Muscle of back (tissue), 13 donors: ENCODE measurements at places on chromosomes 4 and X.
A peak's percentile ranks its signal among the peaks of the same experiment; 100 is the strongest.

- DNase-seq, result no peak
Observed at GRCh38 chrX:133440081-133440796, 24.9 kb upstream of the GPC4 start.

- no peak for DNase-seq
Observed at GRCh38 chr4:19879330-19879729, 372.4 kb upstream of the SLIT2 start.

- peak; percentile 87 for DNase-seq
Observed at GRCh38 chr4:185597532-185598188, 62.4 kb upstream of the PDLIM3 start.

- no peak for DNase-seq
Observed at GRCh38 chrX:25039036-25039435, 23.3 kb upstream of the ARX start.

DNA sequence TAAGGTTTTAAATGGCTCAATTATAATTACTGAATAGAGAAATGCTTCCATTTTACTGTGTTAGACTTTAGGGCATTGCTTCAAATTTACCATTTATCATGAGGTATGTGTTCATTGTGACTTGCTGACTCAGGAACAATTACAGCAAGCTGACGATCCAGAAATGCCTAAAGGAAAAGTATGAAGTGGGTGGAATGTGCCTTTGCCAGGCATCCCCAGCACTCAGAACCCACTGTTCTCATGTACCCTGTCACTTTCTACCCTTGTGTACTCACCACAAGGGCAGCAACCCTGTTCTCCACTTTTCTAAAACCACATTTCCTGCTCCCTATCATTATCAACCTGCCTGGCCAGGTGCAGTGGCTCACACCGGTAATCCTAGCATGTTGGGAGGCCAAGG lies 41.5 kb downstream of the QRFPR start:
- DNase-seq, result no peak

GRCh38 chr4:56863441-56864139 lies 42.1 kb upstream of the SPINK2 start:
- no peak for DNase-seq

GRCh38 chr4:19224820-19225219 lies 1026.9 kb upstream of the SLIT2 start:
- DNase-seq, result peak; percentile 13
